ENCODE measurements at places on chromosomes 1 and 21.

DNA sequence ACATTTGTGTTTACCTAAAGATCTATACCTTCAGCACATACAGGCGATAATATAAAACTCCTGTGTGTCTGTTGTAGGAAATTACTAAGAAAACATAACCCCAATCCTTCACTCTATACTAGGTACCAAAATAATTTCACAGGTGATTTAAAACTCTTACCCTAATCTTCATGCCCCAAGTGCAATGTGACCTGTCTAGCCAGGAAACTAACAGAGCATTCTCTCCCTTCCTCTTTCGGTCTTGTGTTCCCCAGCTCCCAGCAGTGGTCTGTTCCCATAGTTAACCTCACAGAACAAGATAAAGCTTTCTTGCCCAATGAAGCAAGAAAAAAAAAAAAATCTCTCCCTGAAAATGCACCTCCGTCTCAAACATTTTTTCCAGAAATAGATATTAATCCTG is 493.5 kb downstream of the DPYD start:
- H3K36me3 ChIP-seq, result no peaks in the 10 kb centered on the region
- no peak overlapping the region for H3K27ac ChIP-seq
- DNase-seq, result no peak
- no peaks in the 10 kb centered on the region for H3K27me3 ChIP-seq
- H3K4me3 ChIP-seq, result no peak overlapping the region
- no peaks in the 10 kb centered on the region for H3K4me1 ChIP-seq

GRCh38 chr1:66464802-66465201 is 69.2 kb upstream of the SGIP1 start:
- H3K27ac ChIP-seq, result no peak overlapping the region
- no peak for DNase-seq
- no peaks in the 10 kb centered on the region for H3K36me3 ChIP-seq

- no peaks in the 10 kb centered on the region for H3K27me3 ChIP-seq
- no peaks in the 10 kb centered on the region for H3K4me1 ChIP-seq
- no peak overlapping the region for H3K4me3 ChIP-seq
- DNase-seq, result no peak
- no peaks in the 10 kb centered on the region for H3K36me3 ChIP-seq
- no peak overlapping the region for H3K27ac ChIP-seq
These were observed 26.1 kb downstream of the RCAN3 start for GRCh38 chr1:24528744-24529143.

DNA sequence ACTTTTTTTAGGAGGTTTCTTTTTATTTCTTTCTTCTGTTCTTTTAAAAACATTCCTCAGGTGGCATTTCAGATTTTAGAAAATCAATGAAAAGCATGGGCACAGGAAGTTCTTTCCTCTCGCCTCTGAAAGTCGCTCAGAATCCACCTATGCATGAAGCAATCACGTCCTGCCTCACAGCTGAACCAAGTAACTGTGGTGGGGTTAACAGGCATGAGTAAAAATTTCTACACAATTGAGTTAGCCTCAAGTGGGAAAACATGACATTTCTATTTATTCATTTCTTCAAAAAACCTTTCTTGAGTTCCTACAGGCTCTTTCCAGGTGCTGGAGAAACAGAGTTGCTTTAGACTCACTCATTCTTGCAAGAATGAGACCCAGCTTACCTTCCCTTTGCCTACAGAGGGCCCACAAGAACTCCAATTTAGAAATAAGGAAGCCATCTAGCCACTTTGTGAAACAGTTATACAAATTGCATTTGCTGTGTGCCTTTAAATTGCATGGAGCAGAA is 508.9 kb upstream of the PKN2 start:
- H3K36me3 ChIP-seq, result no peaks in the 10 kb centered on the region
- H3K27me3 ChIP-seq, result peaks cover 5% of the 10 kb centered on the region
- H3K4me3 ChIP-seq, result no peak overlapping the region
- H3K27ac ChIP-seq, result no peak overlapping the region

- H3K4me1 ChIP-seq, result no peaks in the 10 kb centered on the region
- no peaks in the 10 kb centered on the region for H3K27me3 ChIP-seq
- no peaks in the 10 kb centered on the region for H3K36me3 ChIP-seq
- H3K27ac ChIP-seq, result no peak overlapping the region
- H3K4me3 ChIP-seq, result no peak overlapping the region
These were observed 347.2 kb downstream of the MATN1 start for GRCh38 chr1:30376054-30376697.

DNA sequence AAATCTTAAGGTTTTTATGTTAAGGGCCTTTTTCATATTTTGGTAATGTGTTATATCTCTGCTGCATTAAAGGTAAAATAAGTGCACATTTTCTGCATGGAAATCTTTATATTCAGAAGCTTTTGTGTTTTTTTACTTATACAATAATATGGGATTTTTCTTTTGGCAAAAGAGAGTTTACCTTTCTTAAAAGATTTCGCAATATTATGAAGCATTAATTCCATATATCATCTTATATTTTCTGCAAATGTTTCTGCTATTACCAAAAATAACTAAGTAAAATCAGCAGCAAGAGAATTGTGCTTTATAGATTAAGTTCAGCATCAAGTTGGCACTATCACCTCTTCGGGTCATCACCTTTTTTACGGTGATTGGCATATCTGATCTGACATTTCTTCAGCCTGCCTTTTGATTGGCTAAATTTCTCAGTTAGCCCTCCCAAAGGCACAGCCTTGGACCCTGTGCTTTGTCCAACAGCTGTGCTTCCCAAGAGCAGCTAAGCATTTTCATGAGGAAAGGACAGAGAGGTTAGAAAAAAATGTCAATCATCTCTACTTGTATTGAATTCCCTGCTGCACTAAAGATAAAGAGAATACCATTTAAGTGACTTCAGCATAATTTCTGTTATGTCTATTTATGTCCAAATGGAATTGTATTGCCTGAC is 767.1 kb upstream of the PRMT6 start:
- no peaks in the 10 kb centered on the region for H3K36me3 ChIP-seq
- no peak overlapping the region for H3K27ac ChIP-seq

- H3K27me3 ChIP-seq, result no peaks in the 10 kb centered on the region
- DNase-seq, result peak; percentile 44
- H3K27ac ChIP-seq, result peak within 1 kb of the TSS; percentile 61
- H3K4me1 ChIP-seq, result no peaks in the 10 kb centered on the region
These were observed at the start of gene TMEM240 for GRCh38 chr1:1540090-1540817. TMEM240 (minus strand) TSS chr1:1540624; CDS start chr1:1540346, 278 bp downstream.

DNA sequence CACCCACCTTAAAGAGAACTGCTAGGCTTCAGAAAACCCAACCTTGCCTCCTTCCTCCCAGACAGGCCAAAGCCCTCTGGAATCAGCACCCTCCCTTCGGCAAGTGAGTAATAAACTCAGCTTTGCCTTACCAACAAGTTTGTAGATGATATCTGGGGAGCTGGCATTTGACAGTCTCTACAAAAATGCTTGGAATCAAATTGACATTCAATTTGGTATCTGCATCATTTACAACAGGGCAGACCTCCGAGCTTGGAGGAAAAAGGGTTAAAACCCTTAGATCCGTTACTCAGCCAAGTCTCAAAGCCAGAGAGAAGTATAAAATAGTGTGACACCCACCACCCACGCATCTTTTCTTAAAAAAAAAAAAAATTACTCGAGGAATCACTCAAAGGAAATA is 149.3 kb upstream of the EDN2 start:
- H3K27me3 ChIP-seq, result no peaks in the 10 kb centered on the region
- peak overlapping the region; percentile 37 for H3K27ac ChIP-seq
- H3K36me3 ChIP-seq, result no peaks in the 10 kb centered on the region
- DNase-seq, result no peak
- H3K4me3 ChIP-seq, result no peak overlapping the region

- H3K27ac ChIP-seq, result peak overlapping the region; percentile 91
- H3K27me3 ChIP-seq, result no peaks in the 10 kb centered on the region
- no peaks in the 10 kb centered on the region for H3K4me1 ChIP-seq
- H3K4me3 ChIP-seq, result peak overlapping the region; percentile 99
- no peaks in the 10 kb centered on the region for H3K36me3 ChIP-seq
These were observed 1.1 kb downstream of the MIA3 start for GRCh38 chr1:222618880-222619596.

- no peak for DNase-seq
- no peak overlapping the region for H3K27ac ChIP-seq
- H3K4me3 ChIP-seq, result no peak overlapping the region
- no peaks in the 10 kb centered on the region for H3K36me3 ChIP-seq
- H3K27me3 ChIP-seq, result no peaks in the 10 kb centered on the region
- H3K4me1 ChIP-seq, result no peaks in the 10 kb centered on the region
These were observed 433.6 kb downstream of the PTPRU start for GRCh38 chr1:29669912-29670311.

DNA sequence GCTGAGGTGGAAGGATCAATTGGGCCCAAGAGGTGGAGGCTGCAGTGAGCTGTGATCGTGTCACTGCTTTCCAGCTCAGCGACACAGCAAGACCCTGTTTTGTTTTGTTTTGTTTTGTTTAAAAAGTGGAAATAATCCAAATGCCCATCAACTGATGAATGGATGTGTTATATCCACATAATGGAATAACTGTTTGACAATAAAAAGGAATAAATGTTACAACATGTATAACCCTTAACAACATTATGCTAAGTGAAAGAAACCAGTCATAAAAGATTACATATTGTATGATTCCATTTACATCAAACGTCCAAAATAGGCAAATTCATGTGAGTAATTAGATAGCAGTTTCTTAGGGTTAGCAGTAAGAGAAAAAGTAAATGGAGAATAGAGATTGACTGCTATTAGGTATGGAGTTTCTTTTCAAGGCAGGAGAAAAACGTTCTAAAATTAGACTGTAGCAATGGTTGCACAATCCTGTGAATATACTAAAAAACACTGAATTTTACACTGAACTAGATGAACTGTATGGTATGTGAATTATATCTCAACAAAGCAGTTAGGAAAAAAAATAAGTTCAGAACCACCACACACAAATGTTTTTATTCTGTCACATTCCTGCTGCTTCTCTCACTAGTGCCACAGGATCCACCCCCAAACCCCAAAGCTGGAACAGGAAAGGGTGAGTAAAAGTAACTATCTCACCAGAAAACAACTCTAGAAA is 15.7 kb downstream of the FOXJ3 start:
- H3K27ac ChIP-seq, result peak overlapping the region; percentile 63
- no peak overlapping the region for H3K4me3 ChIP-seq
- no peaks in the 10 kb centered on the region for H3K36me3 ChIP-seq
- DNase-seq, result no peak
- no peaks in the 10 kb centered on the region for H3K27me3 ChIP-seq

DNA sequence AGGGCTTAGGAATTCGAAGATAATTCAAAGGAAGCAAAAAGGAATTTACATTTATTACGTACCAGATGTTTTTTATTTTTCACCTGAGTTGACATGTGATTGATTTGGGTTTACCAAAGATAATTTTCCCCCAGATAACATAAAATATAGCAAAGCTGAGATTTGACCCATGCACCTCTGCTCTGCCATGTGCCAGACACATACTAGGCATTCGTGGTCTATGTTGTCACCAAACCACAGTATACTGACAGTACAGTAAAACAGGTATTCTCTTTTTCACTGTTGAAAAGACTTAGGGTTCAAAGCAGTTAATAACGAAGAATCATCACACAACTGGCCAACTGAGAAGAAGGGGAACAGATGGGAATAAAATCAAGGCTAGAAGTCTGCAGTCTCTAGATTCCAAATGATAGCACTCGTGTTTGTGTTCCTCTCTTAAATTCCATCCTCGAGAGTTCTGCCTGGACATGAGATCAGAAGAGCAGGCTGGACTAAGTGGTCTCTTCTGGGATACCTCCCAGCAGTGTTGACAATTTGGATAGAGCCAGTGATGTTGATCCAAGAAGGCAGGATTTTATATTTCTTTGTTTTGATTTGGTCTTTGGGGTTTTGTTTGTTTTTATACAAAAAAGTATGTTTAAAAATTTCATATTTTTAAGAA is 85.3 kb upstream of the RAVER2 start:
- no peaks in the 10 kb centered on the region for H3K27me3 ChIP-seq
- H3K36me3 ChIP-seq, result no peaks in the 10 kb centered on the region
- H3K4me3 ChIP-seq, result no peak overlapping the region
- no peak overlapping the region for H3K27ac ChIP-seq
- H3K4me1 ChIP-seq, result no peaks in the 10 kb centered on the region

- peak; percentile 38 for DNase-seq
- H3K27ac ChIP-seq, result peak overlapping the region; percentile 44
- H3K4me3 ChIP-seq, result no peak overlapping the region
- no peaks in the 10 kb centered on the region for H3K4me1 ChIP-seq
- H3K27me3 ChIP-seq, result no peaks in the 10 kb centered on the region
These were observed 27.2 kb upstream of the MAN1A2 start for GRCh38 chr1:117339866-117340700.

- H3K4me1 ChIP-seq, result peaks cover 4% of the 10 kb centered on the region
- no peak overlapping the region for H3K4me3 ChIP-seq
- H3K27ac ChIP-seq, result no peak overlapping the region
- H3K36me3 ChIP-seq, result peaks cover under 1% of the 10 kb centered on the region
- no peaks in the 10 kb centered on the region for H3K27me3 ChIP-seq
- DNase-seq, result no peak
These were observed 11.3 kb downstream of the MAP7D1 start for GRCh38 chr1:36166938-36167905.

DNA sequence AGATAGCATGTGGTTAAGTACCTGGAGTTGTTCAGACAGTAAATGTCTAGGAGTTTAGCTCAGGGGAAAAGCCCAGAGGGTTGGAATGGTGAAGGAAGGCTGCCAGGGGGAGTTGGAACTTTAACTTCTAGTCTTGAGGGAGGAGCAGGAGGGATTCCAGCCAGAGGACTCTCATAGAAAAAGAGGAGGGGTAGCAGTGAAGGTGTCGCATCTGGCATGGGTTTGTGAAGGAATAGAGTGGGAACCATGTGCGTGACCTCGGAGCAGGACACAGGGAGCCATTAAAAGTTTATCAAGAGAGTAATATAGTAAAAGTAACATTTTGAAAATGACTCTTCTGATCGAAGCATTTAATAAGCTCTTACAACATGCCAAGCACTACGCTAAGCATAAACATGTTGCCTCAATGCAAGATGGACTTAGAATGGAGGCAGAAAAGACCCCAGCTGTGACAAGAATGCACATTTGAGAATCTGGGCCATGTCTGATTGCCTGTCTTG is 632.4 kb upstream of the CAMK1G start:
- no peaks in the 10 kb centered on the region for H3K36me3 ChIP-seq
- no peaks in the 10 kb centered on the region for H3K4me1 ChIP-seq
- no peak for DNase-seq
- H3K27me3 ChIP-seq, result no peaks in the 10 kb centered on the region
- no peak overlapping the region for H3K4me3 ChIP-seq
- H3K27ac ChIP-seq, result no peak overlapping the region

DNA sequence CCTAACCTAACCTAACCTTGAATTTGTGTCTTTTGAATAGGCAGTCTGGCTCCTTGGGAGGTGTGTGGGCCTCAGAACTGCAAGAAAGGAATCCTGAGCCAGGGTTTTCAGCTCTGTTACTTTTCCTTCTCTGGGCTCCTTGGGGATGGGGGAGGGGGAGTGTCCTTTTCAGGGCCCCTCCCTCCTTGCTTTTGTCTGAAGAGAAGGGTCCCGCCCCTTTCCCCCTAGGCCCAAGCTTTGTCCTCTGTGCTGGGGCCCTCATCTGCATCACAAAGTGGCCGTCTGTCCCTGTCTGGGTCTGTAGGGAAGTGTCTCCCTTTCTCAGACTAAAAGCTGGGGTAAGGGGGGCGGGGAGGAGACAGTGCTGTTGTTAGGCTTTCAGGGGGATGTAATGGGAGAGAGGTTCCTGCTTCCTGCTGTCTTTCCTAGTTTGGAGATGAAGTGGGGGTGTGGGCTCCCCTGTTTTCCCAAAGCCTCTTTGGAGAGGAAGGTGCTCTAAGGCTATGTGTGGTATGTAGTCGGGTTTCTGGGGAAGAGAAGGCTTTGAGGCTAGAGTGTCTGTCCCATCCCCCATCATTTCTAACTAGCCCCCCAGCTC is 3.1 kb downstream of the AGO1 start:
- no peak for DNase-seq
- no peak overlapping the region for H3K27ac ChIP-seq
- peaks cover 7% of the 10 kb centered on the region for H3K4me1 ChIP-seq
- H3K36me3 ChIP-seq, result no peaks in the 10 kb centered on the region

GRCh38 chr1:90402893-90403849 is 313.9 kb downstream of the BARHL2 start:
- H3K27me3 ChIP-seq, result no peaks in the 10 kb centered on the region
- H3K36me3 ChIP-seq, result no peaks in the 10 kb centered on the region
- DNase-seq, result peak; percentile 55
- no peaks in the 10 kb centered on the region for H3K4me1 ChIP-seq
- no peak overlapping the region for H3K4me3 ChIP-seq
